ENCODE measurements at places on chromosomes 3 and 15. TPM values are rescaled to one million over a fixed set of nuclear protein-coding genes. Genes with fewer than 3 reads are reported as not detected.

DNA sequence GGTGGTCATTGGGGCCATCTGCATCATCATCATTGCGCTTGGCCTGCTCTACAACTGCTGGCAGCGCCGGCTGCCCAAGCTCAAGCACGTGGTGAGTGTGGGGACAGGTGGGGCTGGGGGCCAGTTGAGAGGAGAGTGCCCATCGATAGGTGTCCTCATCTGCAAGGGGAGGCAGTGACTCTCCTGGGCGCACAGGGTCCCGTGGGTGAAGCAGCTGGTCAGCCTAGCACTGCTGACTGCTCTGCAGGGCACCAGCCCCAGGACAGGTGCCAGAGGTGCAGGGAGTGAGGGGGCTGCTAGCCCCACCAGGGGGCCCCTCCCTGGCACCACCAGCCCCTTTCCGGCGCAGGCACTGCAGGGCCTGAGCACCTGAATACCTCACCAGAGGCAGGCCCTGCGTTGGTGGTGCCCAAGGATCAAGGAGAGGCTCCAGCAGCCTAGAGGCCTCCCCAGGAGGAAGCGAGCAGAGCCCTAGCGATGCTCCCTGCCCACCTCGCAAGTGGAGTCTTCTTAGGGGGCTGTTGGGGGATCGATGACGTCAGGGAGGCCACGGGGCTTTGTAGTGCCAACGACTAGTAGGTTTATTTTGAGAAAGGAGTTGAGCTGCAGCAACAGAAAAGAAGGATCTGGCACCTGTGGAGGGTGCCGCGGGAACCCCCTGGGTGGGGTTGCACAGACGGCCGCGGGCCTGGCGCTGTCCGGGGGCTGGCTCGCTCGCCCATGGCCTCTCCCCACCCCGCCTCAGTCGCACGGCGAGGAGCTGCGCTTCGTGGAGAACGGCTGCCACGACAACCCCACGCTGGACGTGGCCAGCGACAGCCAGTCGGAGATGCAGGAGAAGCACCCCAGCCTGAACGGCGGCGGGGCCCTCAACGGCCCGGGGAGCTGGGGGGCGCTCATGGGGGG lies 976 bp upstream of the ABTB1 start:
- DNase-seq: peak; percentile 59

- DNase-seq: no peak
These were observed 106.4 kb downstream of the TUSC7 start for GRCh38 chr3:116815831-116816588.

GRCh38 chr3:63588895-63589294 lies 63.6 kb upstream of the SNTN start:
- no peak for DNase-seq

DNA sequence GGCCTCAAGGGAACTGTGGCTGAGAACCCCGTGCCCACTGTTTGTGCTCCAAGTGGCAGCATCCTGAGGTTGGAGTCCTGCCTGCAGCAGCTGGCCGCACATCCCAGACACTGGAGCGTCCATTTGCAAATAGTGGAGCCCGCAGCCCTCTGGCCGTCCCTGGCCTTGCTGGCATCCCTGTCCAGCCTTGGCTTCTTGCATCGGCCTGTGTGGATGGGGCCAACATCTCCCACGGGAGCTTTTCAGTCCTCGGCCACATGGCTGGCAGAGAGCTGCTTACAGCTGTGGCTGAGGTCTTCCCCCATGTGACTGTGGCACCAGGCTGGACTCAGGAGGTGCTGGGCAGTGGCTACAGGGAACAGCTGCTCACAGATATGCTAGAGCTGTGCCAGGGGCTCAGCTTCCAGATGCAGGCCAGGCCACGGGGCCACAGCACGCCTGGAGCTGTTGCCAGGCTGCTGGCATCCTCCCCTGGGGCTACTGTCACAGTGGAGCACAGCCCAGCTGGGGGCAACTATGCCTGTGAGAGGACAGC lies 71.2 kb downstream of the FAM43A start:
- DNase-seq: no peak

GRCh38 chr15:77352887-77353286 lies 67.0 kb downstream of the PEAK1 start:
- no peak for DNase-seq

- DNase-seq: no peak
These were observed 305.0 kb upstream of the TPM1 start for GRCh38 chr15:62737551-62737950.

- no peak for DNase-seq
These were observed 45.2 kb upstream of the FILIP1L start for GRCh38 chr3:100159331-100160153.

GRCh38 chr15:95497634-95498033 lies 832.9 kb upstream of the NR2F2 start:
- DNase-seq: no peak

DNA sequence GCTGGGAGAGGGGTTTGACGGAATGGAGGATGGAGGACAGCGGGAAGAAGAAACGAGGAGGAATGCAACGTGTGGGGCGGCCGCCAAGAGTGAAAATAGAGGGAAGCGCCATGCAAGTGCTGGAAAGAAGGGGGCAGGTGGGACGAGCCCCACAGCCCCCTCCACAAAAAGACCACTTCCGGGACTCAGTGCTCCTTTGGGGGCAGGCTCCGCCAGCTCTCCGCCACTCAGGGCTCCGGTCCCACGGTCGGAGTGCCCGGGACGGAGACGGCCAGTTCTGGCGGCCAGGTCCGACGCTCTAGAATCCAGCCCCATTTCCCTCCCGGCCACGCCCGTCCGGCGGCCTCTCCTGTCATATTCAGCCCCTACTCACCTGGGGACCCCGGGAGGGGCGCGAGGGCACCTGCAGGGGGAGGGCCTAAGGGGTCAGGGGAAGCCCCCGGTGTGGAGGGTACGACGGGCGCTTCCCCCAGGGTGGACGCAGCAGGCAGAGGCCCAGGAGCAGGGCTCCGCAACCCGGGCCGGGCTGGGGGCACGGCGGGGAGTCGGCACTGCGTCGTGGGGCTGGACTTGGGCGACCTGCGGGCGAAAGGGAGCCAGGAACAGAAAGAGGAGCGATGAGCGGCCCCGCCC lies 25.5 kb upstream of the CSPG4 start:
- no peak for DNase-seq

PLSCR2 gene
- total RNA-seq: not detected

Measured in H1 (cell line).